ENCODE measurements at places on chromosomes 3 and 15.

- no peak for DNase-seq
These were observed 1057.2 kb downstream of the NAALADL2 start for GRCh38 chr3:175916191-175916934.

DNA sequence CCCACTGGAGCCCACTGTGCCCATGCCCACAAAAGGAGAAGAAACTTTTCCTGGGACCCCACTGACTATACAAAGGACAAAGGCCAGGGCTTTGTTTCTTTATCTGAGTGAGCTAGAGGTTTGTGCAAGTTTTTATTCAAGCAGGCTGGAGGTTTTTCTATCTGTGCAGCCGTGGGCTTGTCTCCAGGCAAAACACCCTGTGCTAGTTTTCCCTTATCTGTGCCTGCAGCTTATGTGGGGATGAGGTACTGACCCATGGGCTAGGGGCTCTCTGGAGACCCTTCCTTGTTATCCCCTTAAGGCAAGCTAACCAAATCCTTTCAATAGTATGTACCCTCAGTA, 545.5 kb downstream of the ZPLD1 start:
- DNase-seq, result no peak

DNA sequence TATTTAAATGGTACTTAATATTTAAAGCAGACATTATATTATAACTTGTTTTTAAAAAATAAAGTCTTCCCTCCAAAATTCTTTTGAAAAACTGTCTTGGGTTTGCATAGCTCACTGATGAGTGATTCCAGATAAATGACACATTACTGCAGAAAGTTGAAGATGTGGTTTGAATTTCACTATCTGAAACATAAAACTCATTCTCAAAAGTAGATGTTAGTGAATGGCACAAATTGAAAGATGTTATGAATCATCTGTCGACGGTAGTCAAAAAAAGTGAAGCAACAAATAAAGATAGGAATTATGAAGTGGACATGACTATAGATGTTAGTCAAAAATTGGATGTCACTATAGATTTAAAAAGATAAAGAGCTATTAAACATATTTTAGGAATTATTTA, 280.5 kb downstream of the GAP43 start:
- DNase-seq, result no peak

GRCh38 chr3:112606098-112606497, 34.8 kb downstream of the CCDC80 start:
- no peak for DNase-seq

DNA sequence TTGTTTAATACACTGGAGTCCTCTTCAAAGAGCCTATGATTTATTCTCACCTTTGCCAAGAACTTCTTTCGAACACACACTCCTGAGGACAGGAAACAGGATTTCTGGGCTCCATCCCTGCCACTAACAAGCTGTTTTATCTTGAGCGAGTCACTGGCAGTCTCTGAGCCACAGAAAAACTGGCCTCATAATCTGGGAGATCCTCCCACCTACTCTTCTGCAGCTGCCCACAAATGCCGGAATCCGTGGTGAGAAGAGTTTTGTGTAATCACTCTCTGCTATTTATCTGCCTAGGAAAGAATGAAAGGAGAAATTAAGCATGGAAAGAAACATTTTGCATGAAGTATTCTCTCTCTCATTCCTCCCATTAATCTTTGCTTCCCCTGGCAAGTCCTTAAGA, 172.0 kb upstream of the TRIM42 start:
- peak; percentile 24 for DNase-seq

DNA sequence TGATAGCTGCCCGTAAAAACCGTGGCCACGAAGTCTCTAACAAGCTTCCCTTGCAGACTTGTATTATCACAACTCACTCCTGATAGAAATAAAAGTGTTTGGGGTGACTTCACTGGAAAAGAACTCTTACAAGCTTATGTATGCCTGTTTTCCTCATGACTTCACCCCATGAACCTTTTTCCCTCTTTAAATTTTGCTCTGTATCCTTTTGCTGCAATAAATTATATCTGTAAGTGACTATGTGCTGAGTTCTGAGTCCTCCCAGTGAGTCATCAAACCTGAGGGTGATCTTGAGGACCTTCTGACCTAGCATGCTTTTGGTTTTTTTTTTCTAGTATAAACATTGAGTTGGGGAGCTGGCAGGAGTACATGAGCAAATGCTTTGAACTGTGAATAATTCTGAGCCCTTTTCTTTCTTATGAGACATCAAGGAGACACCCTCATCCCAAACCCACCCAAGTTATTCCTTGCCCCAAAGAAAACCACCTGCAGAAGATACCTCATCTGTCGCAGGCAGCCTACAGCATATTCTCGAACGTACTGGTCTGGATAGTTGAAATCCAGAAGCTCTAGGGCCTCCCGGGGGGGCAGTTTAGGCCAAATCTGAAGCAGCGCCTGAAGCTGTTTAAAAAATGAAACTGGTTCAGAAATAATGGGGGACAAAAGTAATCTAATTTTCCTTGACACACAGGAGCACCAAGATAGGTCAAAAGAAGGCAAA, 85.9 kb downstream of the FAIM start:
- no peak for DNase-seq

- DNase-seq, result no peak
These were observed 156.3 kb upstream of the UBE2E1 start for GRCh38 chr3:23649448-23649847.

GRCh38 chr3:195035345-195036202, 235.4 kb downstream of the XXYLT1 start:
- no peak for DNase-seq

GRCh38 chr3:156507285-156507684, 47.6 kb downstream of the SSR3 start:
- no peak for DNase-seq

DNA sequence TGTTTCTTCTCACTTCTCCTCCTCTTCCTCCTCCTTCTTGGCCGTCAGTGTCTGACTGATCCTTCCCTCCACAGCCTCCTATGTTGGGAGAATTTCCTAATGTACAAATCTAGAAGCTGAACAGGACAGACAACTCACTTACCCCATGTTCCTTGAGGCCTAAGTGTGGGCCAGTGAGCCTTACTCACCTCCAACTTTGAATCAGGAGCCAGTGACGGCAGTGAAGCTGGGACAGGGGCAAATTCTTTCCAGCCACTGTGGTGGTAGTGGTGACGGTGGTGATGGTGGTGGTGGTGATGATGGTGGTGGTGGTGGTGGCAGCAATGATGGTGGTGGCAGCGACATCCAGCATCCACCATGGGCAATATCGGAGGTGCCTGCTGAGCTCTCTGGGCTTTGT, 166.3 kb downstream of the FAM43A start:
- DNase-seq, result no peak

DNA sequence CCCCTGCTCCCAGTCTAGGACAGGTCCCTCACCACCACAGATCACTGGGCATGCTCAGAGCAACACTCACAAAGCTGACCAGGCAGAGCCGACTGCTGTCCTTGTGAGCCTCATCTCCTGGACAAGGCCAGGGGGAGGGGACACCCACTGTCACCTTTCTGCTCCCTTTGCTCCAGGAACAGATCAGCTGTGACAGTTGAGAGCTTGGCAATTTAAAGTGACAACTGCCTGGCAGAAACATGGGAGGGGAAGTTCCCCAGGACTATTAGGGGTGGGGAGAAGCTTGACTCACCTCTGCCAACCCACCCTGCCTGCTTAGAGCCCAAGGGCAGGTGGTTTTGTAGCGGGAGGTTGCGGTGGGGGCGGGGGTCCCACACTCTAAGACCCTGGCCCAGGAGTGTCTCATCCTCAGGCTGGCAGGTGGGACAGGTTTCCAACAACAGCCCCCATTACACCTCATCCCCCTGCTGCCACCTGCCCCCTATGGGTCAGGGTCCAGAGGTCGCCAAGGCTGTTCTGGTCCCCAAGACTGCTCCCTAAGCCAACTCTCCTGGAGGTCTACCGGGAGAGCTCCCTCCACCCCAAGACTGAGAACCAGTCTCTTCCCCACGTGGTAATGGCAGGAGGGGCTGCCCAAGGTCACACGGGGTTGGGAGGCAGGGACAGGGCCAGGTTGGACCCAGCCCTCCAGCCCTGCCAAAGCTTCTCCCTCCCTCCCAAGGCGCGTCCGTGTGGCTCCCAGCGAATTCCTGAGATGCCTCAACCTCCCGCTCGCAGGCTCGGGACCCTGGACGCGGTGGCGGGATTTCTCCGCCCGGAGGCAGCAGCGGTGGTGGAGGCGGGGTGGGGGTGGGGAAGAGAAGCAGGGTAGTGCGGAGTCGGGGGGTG, 80.4 kb downstream of the IQSEC1 start:
- DNase-seq, result no peak

- no peak for DNase-seq
These were observed 42.5 kb upstream of the SNRK start for GRCh38 chr3:43243590-43244587.

DNA sequence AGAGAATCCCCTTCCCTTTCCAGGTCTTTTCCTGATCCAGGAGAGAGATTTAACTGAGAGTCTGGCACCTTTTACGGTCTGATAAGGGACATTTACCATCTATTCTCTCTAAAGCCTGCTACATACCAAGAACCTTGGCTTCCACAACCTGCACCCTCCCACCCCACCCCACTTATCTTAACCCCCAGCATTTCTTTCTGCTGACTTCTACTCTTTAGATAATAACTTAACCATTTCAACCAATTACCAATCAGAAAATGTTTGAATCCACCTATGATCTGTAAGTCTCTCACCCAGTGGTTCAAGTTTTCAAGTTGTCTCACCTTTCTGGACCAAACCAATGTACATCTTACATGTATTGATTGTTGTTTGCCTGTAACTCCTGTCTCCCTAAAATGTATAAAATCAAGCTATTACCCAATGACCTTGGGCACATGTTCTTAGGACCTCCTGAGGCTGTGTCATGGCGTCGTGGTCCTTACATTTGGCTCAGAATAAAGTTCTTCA, 74.0 kb downstream of the MCF2L2 start:
- DNase-seq, result no peak

- no peak for DNase-seq
These were observed 84.6 kb upstream of the COL6A5 start for GRCh38 chr3:130260918-130261317.

GRCh38 chr3:25056-25455, 171.5 kb upstream of the CHL1 start:
- DNase-seq, result no peak

DNA sequence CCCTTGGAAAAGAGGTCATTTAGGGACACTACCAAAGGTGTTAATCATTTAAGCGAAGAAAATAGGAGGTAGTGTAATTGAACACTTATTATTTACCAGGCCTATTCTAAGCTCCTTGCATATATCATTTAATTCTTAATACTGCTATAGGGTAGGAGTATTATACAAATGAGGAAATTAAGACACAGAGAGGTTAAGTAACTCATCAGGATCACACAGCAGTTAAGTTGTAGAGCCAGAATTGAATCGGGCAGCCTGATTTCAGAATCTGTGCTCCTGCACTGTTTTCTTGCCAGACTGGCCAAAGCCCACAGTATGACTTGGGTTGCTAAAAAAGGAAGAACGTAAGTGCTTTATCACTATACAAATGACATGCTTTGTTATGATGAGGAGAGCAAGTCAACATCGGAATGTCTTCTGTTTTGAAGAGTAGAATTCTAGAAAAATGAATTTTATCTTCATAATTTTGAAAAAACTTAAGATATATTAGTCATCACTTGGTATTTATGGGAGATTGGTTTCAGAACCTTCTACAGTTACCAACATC, 31.4 kb downstream of the HPS3 start:
- DNase-seq, result no peak

- no peak for DNase-seq
These were observed 179.1 kb downstream of the NSUN3 start for GRCh38 chr3:94241986-94242385.

DNA sequence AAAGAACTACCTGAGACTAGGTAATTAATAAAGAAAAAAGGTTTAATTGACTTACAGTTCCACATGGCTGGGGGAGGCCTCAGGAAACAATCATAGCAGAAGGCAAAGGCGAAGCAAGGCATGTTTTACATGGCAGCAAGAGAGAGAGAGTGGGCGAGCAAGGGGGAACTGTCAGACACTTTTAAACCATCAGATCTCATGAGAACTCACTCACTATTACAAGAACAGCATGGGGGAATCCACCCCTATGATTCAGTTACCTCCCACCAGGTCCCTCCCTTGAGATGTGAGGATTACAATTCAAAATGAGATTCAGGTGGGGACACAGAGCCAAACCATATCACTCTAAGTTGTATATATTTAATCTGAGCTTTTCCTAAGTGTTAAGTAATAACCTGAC, 79.0 kb upstream of the MLF1 start:
- DNase-seq, result no peak

GRCh38 chr15:66574596-66574950, 8.8 kb upstream of the LCTL start:
- DNase-seq, result no peak

DNA sequence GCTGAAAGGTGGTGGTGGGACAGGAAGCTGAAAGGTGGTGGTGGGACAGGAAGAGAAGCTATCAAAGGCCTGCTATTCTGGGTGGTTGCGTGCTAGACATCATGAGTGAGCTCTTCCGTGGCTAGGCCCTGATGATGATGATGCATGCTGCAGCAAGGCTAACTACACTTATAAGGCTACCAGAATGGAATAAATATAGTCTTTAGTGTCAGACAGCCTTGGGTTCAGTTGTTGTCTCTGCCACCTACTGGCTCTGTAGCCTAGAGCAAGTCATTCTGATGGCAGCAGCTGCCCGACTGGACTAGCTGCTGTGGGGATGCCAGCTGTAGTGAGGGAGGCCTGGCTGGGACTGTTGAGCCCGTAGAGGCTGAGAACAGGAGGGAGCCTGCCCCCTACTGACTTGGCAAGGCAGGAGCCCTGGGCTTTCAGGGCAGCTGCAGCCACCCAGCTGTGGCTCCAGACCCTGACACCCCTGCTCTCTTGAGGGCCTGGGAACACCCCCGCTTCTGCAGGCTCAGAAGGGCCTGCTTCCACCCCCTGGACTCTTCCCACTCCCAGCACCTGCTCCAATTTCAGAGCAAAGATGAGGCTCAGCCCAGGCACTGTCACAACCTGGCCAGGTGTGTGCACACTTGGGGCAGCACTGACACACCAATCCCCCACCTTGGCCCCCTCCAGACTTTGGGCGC, 21.4 kb upstream of the ZBED2 start:
- DNase-seq, result no peak

- no peak for DNase-seq
These were observed 48.7 kb downstream of the BFSP2 start for GRCh38 chr3:133448478-133449122.

DNA sequence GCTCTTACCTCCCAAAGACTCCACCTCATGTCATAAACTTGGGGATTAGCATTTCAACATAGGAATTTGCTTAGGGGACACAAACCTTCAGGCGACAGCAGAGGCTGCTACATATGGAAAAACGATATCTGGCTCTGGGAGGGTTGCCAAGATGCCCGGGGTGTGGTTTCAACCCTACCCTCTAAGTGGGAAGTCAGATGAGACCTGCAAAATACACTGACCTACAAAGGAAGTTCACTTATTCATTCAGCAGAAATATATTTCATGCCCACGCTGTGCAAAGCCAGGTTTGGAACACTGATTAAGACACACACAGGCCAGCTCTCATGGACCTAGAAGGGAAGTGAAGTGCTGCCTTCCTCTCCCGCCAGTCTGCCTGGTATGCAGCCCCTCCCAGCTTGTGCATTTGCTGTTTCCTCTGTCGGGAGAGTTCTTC, 239.3 kb downstream of the FEZF2 start:
- DNase-seq, result no peak

GRCh38 chr15:61499376-61499775, 270.3 kb upstream of the RORA start:
- no peak for DNase-seq

- no peak for DNase-seq
These were observed 98.3 kb upstream of the ABI3BP start for GRCh38 chr3:101091489-101091888.

GRCh38 chr3:25571285-25571684, 93.4 kb downstream of the TOP2B start:
- no peak for DNase-seq

- peak; percentile 55 for DNase-seq
These were observed 44.4 kb downstream of the AQP9 start for GRCh38 chr15:58182460-58183163.

- no peak for DNase-seq
These were observed 73.9 kb downstream of the CPN2 start for GRCh38 chr3:194277104-194277785.

Data from NCI-H1417 (cell line).